ENCODE measurements at places on chromosomes 4 and X.

- no peak for DNase-seq
Measured at GRCh38 chrX:34562006-34562405, 95.1 kb downstream of the TMEM47 start.

DNA sequence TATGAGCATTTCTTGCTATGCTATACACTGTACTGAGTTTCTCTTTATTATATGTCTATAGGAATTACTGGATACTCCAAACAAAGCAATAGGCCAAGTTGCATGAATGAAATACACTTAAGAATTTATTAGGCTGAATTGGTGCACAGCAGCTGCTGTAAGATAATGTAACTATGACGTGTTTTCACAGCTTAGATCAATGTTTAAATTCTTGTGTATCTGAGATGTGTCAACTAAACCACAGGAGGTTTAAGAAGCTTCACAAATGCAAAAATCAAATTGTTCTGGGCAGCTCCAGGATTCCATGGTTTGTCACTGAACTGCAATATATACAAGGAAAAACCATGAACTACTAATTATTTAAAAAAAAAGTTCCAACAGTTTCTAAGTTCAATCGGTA, 156.7 kb downstream of the MAPK10 start:
- no peak for DNase-seq

DNA sequence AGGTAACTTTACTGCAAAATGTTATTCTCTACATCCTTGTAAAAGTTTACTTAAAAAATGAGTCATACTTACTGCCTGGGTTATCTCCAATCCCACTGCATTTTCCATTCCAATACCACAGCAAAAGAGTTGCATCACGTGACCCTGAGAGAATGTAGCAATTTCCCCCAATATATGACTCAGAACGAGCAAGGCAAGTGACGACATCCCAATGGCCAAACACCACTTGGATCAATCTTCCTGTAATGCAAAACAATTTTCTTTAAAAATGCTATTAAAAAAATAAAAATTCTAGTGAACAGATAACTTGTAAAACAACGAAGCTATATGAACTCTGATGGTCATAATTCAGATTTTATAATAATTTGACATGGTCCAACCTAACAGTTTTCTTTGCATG, 224.3 kb downstream of the DCLK2 start:
- no peak for DNase-seq

DNA sequence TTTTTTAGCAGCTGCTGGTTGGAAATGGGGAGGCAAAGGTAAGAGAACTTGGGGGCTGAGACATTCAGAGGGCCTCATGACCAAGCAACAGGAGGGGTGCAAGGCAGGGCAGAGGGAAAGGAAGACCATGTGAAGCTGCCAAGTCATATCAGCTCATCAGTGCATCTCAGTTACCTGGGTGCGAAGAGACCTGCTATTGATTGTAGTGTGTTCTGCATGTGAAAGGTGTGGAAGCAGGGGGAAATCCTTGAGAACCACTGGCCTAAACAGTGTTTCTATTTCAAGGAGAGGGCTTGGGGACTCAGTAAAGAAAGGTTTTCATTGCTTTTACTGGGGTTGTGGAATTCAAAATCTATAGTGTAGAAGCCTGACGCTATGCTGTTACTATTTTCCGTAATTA, 47.1 kb upstream of the EDA start:
- no peak for DNase-seq

DNA sequence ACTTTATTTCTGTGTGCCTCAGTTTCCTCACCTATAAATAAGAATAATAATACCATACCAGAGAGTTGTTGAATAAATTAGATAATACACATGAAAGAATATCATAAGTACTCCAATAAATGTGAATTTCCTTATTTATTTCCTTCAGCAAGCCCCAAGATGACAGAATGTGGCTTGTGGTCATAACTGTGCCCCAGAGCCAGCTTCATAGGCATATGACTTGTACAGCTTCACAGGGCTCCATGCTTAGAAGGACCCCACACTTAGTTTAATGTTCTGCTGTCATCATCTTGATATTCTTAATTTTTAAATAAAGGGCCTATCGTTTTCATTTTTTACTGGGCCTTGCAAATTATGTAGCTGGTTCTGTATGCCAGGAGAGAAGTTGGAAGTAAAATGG, 25.3 kb downstream of the VSIG4 start:
- DNase-seq: no peak

DNA sequence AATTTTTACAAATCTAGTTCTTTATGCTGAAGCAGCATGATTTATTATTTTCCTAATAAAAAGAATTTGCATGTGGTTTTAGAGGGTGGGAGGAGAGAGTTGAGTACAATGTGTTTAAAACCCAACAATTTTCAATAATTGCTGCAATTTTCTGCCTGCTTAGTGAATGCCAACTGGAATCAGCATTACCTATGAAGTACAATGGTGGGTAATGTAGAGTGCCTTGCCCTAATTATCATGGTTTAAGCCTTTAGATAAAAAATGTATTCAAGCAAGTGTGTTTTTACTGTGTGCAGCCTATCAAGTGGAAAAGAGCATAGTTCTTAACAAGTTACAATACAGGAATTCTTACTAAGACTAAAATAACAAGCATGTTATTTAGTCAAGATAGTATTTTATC, 77.9 kb upstream of the ANKRD50 start:
- DNase-seq: no peak

DNA sequence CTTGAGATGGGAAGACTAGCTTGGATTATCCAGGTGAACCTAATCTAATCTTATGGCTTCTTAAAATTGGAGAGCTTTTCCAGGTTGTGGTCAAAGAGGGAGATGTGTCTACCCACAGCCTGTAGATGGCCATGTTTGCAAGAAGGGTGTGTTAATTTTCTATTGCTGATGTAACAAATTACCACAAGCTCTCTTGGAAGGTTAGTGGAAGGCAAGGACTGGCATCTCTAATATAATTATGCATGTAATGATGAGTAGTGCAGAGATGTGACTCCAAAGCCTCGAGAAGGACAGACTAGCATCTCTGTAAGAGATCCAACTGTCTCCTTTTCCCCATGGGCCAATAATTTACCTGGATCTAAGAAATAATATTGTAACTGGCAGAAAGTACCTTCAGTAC, 3.2 kb upstream of the ADH1B start:
- no peak for DNase-seq

DNA sequence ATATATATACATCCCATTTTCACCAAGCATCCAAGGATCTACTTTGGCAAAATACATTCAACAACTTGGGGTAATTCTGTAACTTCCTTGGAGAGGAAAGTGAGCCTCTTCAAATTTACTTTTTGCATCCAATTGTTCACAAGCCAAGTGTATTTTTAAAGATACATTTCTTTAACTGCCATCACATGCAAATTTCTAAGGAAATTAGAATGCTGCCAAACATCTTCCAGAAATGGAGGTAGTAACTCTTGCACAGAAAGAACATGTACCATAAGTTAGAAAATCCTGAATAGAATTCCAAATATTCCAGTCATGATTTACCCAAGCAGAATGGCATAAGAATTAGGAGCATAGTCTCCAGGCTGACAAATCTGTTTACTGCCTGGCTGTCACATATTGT, 220.5 kb upstream of the NWD2 start:
- DNase-seq: no peak

- DNase-seq: no peak
Measured at GRCh38 chr4:91936311-91936710, 367.5 kb upstream of the GRID2 start.

- no peak for DNase-seq
Measured at GRCh38 chr4:104500442-104500841, 5.7 kb upstream of the CXXC4 start.

- no peak for DNase-seq
Measured at GRCh38 chr4:88605736-88606135, 13.5 kb downstream of the HERC3 start.
